ENCODE measurements at places on chromosomes 13 and 19.

GRCh38 chr19:18446811-18447359 is 9.0 kb upstream of the ISYNA1 start:
- peaks cover 77% of the 10 kb centered on the region for H3K36me3 ChIP-seq
- H3K27me3 ChIP-seq: no peaks in the 10 kb centered on the region
- no peak overlapping the region for H3K4me3 ChIP-seq
- H3K27ac ChIP-seq: no peak overlapping the region
- peaks cover 21% of the 10 kb centered on the region for H3K4me1 ChIP-seq

DNA sequence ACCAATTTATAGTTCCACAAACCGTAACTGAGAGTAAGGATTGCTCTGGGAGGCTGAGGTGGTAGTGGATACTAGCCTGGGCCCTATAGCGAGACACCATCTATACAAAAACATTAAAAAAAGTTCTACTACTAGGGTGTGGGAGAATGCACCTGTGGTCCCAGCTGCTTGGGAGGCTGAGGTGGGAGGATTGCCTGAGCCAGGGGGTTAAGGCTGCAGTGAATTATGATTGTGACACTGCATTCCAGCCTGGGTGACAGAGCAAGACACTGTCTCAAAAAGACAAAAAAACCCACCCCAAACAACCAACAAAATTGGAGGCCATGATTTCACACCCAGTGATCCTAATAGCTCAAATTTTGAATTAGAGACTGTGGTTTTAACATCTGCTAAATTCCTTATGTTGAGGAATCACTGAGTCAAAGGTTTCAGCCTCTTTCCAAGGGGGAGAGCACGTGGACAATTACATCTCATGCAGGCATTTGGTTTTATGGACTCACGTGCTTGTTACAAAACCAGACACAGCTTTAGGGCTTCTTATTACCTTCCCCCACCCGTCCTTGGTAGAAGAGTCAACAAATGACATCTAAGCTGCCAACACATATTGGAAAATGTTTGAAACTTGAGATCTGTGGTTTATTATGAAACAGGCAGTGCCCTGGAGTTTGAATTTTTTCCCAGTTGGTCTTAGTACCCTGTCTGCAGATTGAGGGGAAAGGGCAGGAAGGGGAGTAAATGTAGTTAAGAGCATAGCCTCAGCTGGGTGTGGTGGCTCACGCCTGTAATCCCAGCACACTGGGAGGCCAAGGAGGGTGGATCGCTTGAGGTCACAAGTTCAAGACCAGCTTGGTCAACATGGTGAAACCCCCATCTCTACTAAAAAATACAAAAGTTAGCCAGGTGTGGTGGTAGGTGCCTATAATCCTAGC is 18.5 kb downstream of the CYP2A6 start:
- H3K27ac ChIP-seq: no peak overlapping the region
- H3K4me1 ChIP-seq: peaks cover 15% of the 10 kb centered on the region
- no peaks in the 10 kb centered on the region for H3K27me3 ChIP-seq
- H3K36me3 ChIP-seq: peaks cover 2% of the 10 kb centered on the region

- no peak overlapping the region for H3K4me3 ChIP-seq
- peaks cover 15% of the 10 kb centered on the region for H3K4me1 ChIP-seq
- H3K27ac ChIP-seq: no peak overlapping the region
- no peak for DNase-seq
These were observed 34.1 kb downstream of the CSNK1G2 start for GRCh38 chr19:1975162-1975480.

DNA sequence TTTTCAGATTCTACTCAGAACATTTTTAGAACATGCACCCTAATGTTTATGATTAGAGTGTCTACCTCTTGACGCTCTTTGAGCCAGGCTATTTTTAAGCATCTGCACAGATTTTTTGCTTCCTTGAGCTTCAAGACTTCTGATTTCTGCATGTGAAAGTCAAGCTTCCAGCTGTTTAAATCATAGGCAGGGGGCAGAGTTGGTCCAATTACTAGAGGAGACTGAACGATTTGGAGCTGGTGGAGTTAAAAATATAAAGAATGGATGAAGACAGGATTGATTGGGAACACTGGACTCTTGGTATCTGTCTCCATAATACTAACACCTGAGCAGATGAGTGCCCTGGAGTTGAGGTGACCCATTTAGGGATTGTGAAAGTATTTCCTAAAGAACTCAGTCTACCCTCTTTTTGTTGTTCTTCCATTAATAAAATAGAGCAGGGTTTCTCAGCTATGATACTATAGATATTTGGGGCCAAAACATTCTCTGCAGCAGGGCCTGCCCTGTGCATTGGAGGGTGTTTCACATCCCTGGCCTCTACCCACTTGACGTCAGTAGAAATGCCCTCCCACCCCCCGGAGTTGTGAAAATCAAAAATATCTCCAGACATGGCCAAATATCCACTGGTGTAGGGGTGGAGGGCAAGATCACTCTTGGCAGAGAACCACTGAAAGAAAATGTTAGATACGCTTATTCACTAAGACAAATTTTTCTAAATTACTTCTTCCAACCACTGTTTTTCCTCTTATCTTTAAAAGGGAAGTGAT is 160.1 kb downstream of the COG6 start:
- no peak for DNase-seq
- no peaks in the 10 kb centered on the region for H3K27me3 ChIP-seq
- H3K4me1 ChIP-seq: no peaks in the 10 kb centered on the region
- H3K4me3 ChIP-seq: no peak overlapping the region

DNA sequence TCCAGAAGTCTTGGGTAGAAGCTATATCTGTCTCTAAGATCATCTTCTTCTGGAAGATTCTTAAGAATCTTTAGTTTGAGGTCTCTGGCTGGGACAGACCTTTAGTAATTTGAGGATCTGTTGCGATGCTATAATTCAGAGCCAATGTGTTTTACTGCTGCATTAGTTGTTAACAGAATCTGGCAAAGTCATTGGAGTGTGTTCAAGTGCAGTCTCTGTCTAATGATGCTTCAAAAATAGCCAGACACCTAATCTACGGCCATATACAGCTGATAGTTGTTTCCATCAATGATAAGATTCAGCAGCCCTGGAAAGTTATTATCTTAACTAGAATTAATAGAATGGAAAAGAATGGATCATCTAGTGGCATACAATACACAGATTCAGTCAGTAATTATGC is 72.6 kb downstream of the CDK8 start:
- no peaks in the 10 kb centered on the region for H3K4me1 ChIP-seq
- no peaks in the 10 kb centered on the region for H3K27me3 ChIP-seq
- H3K36me3 ChIP-seq: no peaks in the 10 kb centered on the region
- no peak overlapping the region for H3K4me3 ChIP-seq
- no peak for DNase-seq

DNA sequence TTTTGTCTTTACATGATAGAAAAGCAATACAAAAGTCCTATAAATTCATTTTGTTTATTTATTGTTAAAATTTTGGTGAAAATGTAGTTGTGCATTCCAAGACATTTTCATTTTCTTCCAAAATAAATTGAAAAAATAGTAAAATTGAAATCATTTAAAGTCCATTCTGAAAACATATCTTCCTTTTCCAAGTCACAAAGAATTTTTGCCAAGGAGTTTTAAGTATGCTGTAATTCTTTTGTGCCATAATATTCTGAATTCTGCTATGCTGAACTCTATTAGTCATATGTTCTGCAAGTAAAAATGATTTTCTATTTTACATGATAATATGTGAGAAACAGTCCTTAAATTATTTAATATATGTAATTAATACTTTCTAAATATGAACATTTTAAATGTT is 879.6 kb upstream of the SLC10A2 start:
- no peaks in the 10 kb centered on the region for H3K36me3 ChIP-seq
- H3K4me1 ChIP-seq: no peaks in the 10 kb centered on the region
- no peak for DNase-seq
- H3K27me3 ChIP-seq: no peaks in the 10 kb centered on the region

- no peaks in the 10 kb centered on the region for H3K27me3 ChIP-seq
- H3K27ac ChIP-seq: no peak overlapping the region
- no peak for DNase-seq
- H3K36me3 ChIP-seq: no peaks in the 10 kb centered on the region
These were observed 50.3 kb downstream of the ZNF99 start for GRCh38 chr19:22733691-22734090.

DNA sequence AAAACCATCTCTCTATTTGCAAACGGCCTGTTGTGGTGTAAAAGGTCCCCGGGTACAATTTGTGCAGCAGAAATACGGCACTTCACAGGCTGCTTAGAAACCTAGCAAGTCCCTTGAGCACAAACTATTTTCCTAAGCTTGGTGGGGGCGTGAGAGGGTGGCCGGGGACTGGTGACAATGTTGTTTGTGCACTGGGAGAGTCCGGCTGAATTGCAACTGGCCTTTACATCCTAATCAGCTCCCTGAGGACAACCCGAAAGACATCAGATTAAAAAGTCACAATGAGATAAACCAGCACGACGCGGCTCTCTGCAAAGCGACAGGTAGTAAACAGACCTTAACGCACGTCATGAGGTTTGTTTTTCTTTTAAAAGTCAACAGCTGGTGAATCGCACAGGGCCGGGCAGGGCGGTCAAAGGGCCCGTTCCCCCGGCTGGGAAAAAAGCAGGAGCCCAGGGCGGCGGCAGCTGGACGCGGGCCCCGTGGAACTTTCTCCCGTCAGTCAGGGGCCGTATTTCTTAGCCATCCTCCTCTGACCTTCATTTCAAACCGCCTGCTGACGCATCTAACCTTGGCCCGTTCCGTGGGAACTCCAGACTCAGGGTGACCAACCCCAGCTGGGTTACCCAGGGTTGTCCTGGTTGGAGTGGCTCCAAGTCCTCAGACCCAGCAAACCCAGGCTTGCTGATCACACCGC is 112.3 kb downstream of the GADD45B start:
- DNase-seq: no peak
- H3K36me3 ChIP-seq: no peaks in the 10 kb centered on the region
- no peak overlapping the region for H3K4me3 ChIP-seq
- no peak overlapping the region for H3K27ac ChIP-seq
- H3K4me1 ChIP-seq: no peaks in the 10 kb centered on the region

GRCh38 chr13:103948426-103948825 is 882.2 kb upstream of the SLC10A2 start:
- no peaks in the 10 kb centered on the region for H3K27me3 ChIP-seq
- no peak overlapping the region for H3K4me3 ChIP-seq
- no peak for DNase-seq
- no peaks in the 10 kb centered on the region for H3K36me3 ChIP-seq

GRCh38 chr13:66859078-66859477 is 371.1 kb downstream of the PCDH9 start:
- H3K27ac ChIP-seq: no peak overlapping the region
- no peak for DNase-seq
- no peak overlapping the region for H3K4me3 ChIP-seq
- no peaks in the 10 kb centered on the region for H3K27me3 ChIP-seq
- H3K4me1 ChIP-seq: no peaks in the 10 kb centered on the region
